ENCODE measurements at places on chromosomes 3 and 15.

GRCh38 chr3:8681349-8681748 is 36.8 kb upstream of the SSUH2 start:
- no peak for DNase-seq

GRCh38 chr3:64295594-64295993 is 70.3 kb upstream of the PRICKLE2 start:
- no peak for DNase-seq

DNA sequence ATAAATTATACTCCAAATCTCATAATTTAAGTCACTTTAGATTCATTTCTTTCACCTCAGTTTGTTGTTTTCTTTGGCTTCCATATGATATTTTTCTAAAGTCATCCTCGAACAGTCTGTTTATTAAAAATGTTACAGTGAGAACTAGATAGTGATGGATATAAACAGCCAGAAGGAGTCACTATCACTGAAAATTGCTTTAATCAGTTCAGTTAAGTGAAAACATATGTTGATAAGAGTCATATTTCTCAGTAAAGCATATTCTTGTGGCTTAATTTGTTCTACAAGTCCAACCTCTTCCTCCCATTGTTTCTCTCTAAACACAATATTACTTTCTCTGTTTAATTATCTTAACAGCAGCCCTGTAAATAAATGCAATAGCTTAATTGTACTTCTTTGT is 427.5 kb upstream of the ALCAM start:
- DNase-seq: no peak

- no peak for DNase-seq
These were observed 160.3 kb downstream of the ANXA2 start for GRCh38 chr15:60237446-60237845.

DNA sequence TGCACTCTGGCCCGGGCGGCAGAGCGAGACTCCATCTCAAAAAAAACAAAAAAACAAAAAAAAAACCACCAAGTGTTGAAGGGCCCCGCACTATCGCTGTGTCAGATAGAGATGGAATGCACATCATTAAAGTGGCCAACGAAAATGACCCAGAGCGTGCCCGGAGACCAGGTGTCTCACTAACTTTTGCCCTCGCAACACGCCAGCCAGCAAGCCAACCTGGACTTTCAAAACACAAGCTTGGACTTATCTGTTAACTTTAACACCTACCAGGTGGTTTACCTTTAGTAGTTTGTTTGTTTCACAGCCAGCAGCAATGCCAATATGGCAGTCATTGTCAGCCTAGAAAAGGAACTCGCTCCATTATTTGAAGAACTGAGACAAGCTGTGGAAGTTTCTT is 28.6 kb downstream of the FAM174B start:
- DNase-seq: no peak

- DNase-seq: no peak
These were observed 6.2 kb downstream of the TMEM39A start for GRCh38 chr3:119457246-119457645.

Data from activated T-cell treated with anti-CD3 and anti-CD28 coated beads for 48 hours (primary cell).